ENCODE measurements at places on chromosomes 4 and X.

GRCh38 chr4:113869743-113870375, 108.3 kb upstream of the CAMK2D start:
- no peak for DNase-seq

GRCh38 chr4:148790691-148791090, 348.5 kb upstream of the NR3C2 start:
- no peak for DNase-seq

GRCh38 chr4:146310319-146311021, 96.1 kb downstream of the REELD1 start:
- DNase-seq, result no peak

GRCh38 chrX:153966841-153967535, 4.6 kb downstream of the HCFC1 start:
- peak; percentile 2 for DNase-seq

DNA sequence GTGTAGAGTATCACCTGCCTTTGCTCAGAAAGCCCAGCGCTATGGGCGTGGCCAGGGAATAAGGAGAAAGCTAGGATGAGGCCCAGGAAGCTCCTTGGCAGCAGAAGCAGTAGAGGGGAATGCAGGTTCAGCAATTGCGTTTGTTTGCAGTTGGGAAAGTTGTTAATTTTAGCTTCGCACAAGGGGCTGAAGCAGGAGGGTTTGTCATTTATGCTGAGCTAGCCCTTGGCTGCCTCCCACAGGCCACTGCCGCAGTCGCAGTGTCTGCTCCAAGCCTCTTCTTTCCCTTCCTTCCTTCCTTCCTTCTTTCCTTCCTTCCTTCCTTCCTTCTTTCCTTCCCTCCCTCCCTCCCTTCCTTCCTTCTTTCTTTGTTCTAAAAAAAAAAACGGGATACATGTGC, 21.5 kb downstream of the FRMPD3 start:
- DNase-seq, result no peak

DNA sequence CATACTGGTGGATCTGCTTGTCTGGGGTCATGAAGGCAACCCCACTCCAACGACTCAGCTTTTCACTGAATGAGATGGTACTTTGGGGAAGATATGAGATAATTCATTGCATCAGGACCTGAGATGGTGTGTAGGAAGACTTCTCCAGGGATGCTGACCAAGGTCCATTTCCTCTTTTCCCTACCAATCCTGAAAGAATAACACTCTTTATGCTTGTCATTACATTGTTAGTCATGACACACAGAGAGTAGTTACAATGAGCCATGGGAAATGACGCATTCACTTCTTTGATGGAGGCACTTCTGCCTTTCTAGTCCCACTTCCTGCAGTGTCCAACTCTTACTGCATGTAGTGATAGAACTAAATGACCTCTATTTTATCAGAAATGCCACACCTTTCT, 58.6 kb downstream of the AREG start:
- DNase-seq, result peak; percentile 86

DNA sequence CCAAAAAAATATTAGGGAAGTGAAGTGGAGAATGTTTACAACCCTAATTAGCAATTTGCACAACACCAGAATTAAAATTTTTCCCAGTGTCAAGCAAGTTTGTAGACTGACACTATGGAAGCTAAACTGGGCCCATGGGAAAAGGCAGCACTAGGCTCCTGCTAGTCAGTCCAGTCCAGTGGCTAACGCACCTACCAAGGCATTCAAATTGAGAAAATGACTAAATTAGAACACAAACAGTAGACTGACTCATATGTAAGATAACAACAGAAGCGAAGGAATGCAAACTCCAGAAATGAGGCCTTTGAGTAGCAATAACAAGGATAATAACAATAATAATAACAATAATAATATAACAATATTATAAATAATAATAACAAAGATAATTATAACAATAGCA, 90.7 kb downstream of the GRIA3 start:
- DNase-seq, result no peak

GRCh38 chr4:4430492-4431195, 43.7 kb downstream of the NSG1 start:
- peak; percentile 26 for DNase-seq

DNA sequence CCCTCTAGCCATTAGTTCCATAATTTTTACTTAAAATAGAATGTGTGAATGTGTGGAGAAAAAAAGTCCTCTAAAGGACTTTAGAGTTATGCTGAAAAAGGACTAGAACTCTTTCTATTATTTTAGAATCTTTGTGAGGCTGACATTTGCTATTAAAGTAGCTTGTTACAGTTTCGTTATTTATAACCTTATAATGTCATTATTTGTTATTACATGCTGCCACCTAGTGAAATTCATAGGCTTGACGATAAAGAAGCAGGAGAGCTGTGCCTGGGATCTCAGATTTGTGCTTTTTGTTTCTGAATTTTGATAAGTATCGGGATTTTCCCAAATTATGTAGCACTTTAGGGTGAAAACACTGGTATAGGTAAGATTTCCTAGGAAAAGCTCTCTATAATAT, 38.5 kb upstream of the TAPT1 start:
- peak; percentile 81 for DNase-seq

DNA sequence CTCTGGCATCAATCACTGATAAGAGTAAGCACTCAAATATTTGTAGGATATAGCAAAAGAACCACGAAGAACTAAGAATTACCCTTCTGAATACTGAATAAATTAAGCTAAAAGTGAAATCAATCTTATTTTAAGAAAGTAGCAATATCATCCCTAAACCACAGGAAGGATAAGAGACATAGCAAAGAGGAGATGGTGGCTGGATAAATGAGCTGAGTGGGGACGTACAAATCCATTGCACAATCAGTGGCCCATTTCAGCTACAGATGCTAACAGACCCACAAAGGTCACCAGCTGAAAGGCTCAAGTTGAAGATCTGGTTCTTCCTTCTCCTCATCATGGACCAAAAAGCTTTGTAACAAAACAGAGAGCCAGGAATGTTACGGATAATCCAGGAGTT, 77.1 kb downstream of the SLC9A7 start:
- DNase-seq, result no peak

DNA sequence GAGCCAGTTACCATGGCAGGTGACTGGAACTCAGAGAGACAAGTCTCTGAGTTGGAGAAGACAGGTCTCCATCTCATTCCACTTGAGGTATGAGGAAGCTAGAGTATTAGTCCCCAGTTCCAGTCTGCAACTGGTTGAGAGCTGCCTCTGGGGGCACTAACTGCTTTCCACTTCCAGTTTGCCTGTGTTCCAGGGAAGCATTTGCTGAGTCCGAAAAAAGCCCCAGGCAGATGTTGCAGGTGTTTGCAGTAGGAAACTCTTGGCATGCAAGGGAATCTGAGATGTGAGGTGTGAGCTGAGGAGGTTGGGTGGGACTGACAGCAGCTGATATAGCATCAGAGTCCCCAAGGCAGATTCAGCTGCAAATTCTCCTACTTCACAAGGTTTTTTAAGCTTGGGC, 272.2 kb upstream of the CASK start:
- DNase-seq, result no peak

- no peak for DNase-seq
Measured at GRCh38 chr4:36392024-36392423, 110.6 kb downstream of the DTHD1 start.

DNA sequence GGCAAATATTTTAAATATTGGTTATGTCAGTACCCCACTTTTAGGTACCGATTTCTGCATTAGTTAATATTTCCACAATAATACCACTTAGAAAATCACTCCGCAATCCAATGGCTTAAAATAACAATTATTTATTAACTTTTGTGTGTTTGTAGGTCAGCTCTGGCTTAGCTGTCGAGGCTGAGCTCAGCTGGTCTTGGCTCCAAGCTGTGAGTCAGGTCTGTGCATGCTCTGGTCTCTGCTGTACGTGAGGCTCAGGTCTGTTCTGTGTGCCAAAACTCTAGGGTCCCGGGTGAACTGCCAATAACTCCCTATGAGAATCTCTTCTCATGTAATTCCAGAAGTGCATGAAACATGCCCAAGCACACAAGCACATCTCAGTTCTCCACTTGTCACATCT, 245.8 kb upstream of the GK2 start:
- no peak for DNase-seq

- peak; percentile 41 for DNase-seq
Measured at GRCh38 chrX:106484233-106484632, 127.5 kb upstream of the RADX start.

GRCh38 chr4:76153356-76153755, 5.2 kb upstream of the NUP54 start:
- DNase-seq, result no peak

DNA sequence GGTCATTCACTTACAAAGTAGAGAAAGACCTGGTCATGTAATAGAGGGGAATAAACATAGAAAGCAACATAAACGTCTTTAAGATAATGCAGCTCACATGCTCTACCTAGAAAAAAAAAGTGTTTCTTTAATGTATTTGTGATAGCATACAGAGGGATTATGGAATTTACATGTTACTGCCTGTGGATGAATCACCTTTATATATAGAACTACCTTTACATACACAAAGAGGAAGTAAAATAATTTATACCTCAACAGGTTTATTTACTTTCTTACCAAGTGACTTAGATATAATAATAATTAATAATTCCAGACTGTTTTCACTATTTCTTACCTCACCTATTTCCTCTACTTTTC, 81.5 kb downstream of the PPP3CA start:
- DNase-seq, result no peak

DNA sequence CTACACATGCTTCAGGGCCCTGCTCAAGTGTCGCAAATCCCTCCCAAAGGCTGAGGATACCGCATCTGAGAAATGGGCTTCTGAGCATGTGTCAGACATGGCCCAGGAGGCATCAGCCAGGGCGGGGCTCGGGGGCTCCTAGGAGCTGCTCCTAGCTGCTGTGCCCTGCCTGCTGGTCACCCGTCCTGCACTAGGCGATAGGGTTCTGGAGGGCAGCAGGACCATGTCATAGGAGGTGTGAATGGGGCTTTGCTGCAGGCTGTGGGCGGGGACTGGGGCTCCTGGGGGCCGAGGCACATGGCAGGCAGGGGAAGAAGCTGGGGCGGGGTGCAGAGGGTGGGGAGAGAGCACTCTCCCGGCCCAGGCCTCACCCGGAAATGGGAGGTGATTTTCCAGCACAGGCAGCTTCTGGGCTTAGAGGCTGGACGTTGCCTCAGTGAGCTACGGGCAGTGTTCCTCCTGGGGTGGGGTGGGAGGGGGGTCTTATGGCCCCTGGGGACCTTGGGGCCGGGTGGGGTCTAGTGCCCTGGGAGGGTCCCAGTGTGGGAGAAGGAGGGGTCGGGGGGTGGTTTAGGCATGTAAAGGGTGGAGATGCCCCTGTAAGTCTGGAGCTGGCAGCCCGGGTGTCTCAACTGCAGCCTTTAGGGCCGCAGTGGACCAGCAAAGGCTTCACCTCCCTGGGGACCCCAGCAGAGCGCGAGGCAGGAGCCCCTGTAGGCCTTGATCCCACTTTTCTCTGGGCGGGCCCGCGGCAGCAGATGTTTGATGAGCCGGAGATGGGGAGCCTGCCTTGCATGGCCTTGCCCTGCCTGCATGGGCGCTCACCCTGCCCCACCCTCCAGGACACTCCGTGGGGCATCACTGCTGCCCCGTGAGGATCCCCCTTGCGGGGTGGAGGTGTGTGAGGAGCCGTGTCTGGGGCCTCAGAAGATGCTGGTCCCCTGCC, 98.6 kb upstream of the LRPAP1 start:
- no peak for DNase-seq

DNA sequence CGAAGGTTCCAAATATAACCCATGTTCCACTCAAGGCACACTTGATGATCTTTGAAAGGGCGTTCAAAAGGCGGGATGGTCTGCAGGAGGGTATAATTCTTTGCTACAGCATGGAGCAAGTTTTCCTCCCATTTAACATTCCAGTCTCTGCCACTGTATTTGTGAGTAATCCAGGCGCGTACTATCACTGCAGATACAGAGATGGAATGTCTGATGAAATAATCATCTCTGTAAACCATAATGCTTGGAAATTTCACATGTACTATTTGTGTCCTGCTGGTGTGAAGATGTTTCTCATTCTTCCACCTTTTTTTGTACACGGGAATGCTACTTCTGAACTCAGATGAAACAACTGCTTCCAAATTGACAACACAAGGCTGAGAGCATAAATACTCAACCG, 15.5 kb downstream of the SEL1L3 start:
- no peak for DNase-seq

DNA sequence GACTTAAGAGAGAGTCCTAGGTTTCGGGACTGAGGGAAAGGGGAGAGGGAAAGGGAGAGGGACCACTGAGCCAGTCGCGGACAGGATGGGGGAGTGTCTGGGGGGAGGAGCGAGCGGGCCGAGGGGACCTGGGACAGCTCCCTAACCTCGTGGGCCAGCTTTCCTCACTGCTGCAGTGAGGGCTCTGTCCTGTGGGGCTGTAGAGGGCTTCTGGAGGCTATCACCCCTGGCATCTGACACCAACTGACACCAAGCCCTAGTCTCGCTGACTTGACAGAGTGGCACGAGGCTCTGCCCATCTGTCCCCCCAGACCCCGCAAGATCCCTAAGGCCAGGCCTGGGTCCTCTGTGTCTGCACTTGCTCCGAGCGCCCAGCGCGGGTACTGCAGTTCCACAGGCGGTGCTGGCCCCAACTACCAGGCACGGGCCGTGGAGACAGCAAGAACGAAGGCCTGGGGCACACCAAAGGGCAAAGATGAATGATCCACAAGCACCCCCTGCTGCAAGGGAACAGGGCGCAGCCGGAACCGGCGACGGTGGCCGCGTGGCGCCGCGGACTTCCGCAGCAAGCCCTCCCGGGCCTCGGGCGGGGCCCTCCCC, 465 bp downstream of the HAUS7 start:
- DNase-seq, result peak; percentile 5

- no peak for DNase-seq
Measured at GRCh38 chr4:151031831-151032605, 16.9 kb upstream of the LRBA start.

GRCh38 chrX:29308726-29309125, 721.5 kb downstream of the IL1RAPL1 start:
- no peak for DNase-seq

DNA sequence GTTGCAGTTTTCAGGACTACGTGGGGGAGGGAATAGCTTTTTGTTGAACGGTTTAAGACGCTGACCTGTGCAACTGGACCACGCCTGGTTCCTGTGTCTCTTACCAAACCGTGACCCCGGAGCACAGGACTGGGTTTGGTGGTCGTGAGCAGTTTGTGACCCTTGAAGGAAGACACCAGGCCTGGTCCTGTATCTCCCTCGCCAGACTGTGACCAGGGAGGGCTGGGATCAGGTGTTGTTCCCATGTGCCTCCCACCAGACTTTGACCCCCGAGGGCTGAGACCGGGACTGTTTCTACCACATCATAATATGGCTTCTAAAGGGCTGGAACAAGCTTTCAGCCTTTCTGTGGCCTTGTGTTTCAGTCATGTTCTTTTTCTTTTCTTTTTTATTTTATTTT, 683 bp downstream of the EBP start:
- no peak for DNase-seq

DNA sequence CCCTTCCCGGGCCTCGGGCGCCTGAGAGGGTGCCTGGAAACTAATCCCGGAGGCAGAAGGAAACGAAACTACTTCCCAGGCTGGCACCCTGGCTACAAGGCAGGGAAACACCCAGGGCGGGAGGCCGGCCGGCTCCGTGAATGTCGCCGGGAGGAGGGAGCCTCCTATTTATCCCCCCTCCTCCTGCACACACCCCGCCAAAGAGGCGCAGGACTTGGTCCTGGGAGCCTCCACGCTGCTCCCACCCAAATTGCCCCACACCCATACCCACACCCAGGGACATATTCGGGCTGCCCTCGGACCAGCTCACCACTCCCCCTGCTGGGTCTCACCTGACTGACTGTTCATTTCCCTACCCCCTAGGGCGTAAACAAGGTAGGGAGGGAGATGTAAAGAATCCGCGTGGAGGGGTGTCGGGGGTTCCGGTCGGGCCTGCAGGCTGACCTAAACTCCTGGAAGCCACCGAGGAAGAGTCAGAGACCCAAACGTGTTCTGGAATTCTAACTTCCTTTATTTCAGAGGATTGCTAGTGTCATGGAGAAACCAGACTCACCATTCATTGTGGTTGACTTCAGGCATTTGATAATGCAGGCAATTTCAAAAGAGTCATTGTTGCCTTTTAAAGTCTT, at the start of gene BTC:
Gene BTC, minus strand, starts transcription at position 142 of the 629 bp plus-strand sequence. CDS start 198 bp downstream, outside the sequence.
- no peak for DNase-seq
